Activated CD4-positive, alpha-beta memory T cell treated with anti-CD3 and anti-CD28 coated beads for 36 hours (primary cell): ENCODE measurements at places on chromosomes 3 and 15. TPM values are rescaled to one million over a fixed set of nuclear protein-coding genes. Genes with fewer than 3 reads are reported as not detected.

GRCh38 chr3:123202451-123202850, 708 bp downstream of the SEC22A start:
- DNase-seq = peak; percentile 19

GRM7 gene
- not detected for total RNA-seq

FBXO40 gene
- total RNA-seq = not detected

GRCh38 chr15:20352241-20353200, 189.1 kb downstream of the GOLGA6L6 start:
- no peak for DNase-seq

DNA sequence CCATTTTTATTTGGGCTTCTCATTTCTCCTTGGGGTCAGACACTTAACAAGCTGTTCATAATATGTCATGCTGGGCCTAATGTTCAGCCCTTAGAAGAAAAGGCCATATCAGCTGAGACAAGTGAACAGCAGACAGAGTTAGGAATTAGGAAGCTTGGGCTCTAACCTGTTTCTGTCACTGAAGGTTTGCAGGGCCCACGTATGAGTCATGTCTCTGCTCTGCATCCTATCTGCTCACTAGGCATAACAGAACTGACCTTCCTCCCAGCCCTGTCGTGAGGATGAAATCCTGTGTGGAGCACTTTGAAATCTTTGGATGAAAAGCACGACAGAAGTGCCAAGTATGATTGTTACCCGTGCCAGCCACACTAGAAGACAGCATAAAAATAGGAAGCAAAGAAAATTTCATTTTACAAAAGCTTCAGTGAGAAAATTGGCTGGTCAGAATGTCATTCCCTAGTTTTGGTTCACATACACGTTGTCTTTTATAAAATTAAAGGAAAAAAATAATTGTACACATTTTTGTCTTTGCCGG, 26.5 kb upstream of the CD47 start:
- no peak for DNase-seq
